ENCODE measurements at places on chromosomes 1 and 21. TPM values are rescaled to one million over a fixed set of nuclear protein-coding genes. Genes with fewer than 3 reads are reported as not detected.

ST6GALNAC3 gene
- 12.1 TPM for polyA plus RNA-seq

DNA sequence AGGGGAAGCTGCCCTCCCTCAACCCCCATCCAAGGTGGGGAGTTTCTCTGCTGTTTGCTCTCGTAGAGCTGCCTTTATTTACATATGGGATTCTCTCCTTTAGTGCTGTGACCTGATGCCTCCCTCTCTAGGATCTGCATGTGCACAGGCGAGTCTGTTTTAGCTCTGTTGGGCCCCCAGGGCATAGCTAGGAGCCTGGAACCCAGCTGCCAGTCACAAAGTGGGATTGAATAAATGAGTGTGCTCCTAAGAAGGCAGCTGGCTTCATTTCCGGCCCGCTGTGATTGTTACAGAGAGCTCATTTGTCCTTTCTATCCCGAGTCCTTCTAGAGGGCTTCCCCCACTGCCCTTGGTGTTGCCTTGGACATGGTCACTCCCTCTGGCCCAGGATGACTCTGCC, 176.6 kb downstream of the GRIK3 start:
- peak; percentile 85 for DNase-seq

- no peak for DNase-seq
These were observed 72.2 kb upstream of the DPT start for GRCh38 chr1:168801032-168801745.

DNA sequence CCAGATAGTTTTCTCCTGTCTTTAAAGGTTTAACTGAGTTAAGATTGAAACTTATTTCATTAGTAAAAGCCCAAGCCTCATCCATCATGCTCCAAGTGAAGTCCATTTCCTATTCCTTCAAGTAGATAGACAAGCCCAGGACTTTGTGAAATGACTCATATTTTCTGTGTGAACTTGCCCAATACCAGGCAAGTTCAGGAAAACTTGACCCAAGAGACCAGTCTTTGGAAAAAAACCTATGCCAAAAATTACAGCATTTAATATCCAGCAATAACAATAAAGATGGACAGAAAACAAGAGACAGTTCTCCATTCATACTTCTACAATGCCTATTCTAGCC, 405 bp upstream of the RAB29 start:
- no peak for DNase-seq

DNA sequence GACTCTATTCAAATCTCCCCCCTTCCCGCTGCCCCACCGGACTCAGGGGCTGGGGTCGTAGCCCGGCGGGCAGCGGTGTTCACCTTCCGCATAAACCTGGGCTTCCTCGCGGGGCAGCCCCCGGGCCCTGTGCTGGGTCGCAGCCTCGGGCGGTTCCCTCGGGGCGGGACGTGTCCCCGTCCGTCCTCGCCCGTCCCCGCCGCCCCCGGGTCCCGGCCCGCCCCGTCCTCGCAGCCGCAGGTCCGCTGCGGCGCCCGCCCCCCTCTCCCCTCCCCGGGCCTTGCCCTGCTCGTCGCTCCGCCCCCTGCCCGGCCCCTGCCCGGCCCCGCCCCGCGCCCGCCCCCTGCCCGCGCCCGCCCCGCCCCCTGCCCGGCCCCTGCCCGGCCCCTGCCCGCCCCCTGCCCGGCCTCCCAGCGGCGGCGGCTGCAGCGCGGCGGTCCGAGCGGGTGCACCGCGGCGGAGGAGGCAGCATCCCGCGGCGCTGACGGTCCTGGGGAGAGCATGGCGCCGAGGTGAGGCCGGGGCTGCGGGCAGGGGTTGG, at the start of gene COL18A1:
COL18A1 (plus strand) TSS at position 436 of the 541 bp plus-strand sequence; CDS start at position 502, 66 bp downstream.
- peak; percentile 98 for DNase-seq

GRCh38 chr1:74857676-74858075, 124.7 kb downstream of the TYW3 start:
- no peak for DNase-seq

DNA sequence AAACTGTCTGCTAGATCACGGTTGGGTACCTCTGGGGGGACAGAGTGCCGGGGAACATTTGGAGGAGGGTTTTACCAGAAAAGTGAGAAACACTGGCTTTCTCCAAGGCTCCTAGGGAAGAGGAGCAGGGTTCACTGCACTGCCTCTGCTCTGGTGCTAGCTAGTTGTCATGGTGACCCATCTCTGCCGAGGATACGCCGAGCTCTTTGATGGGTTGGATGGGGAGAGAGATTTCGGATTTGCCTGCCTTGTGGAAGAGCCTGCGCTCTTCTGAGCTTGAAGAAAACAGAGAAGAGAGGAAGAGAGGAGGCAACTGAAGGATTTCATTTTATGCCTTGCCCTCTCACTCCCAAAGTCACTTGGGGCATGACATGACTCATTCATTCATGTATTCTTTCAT, 92.1 kb downstream of the NAV1 start:
- DNase-seq = no peak

WDR77 gene
- polyA plus RNA-seq = 97.1 TPM

DNA sequence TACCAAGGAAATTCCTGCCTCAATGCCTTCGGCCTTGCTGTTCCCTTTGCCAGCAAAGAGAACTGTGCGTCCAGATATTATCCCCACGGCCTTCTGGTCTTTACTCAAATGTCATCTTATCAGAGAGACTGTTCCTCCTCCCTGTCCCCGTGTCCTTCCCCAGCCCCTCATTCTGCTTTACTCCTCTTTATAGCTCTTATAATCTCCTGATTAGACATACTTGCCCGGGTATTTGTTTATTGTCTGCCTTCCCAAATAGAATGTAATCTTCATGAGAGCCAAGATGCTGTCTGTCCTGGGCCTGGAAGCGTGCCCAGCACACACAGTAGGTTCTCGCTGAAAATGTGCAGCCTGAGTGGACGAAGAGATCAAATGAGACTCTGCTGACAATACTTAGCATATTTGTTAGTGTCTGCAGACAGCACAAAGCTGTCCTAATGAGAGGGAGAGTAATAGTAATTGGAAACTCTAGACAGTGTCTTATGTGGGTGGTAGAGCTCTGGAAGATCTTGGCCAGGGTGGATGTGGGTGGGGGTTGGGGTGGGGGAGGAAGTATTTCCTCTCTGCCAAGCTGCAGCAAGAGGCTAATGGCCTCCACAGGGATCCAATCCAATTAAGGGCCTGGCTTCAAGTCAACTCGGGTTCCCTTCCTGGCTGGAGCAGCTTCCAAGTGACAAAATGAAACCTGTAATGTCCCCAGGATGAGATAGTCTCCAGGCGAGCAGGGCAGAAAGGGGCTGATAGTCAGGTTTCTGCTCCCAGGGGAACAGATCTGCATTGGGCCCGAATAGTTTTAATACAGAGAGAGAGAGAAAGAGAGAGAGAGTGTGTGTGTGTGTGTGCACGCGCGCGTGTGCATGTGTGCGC, 9.5 kb upstream of the CLIC4 start:
- DNase-seq = peak; percentile 55

CHIA gene
- polyA plus RNA-seq = not detected

DNA sequence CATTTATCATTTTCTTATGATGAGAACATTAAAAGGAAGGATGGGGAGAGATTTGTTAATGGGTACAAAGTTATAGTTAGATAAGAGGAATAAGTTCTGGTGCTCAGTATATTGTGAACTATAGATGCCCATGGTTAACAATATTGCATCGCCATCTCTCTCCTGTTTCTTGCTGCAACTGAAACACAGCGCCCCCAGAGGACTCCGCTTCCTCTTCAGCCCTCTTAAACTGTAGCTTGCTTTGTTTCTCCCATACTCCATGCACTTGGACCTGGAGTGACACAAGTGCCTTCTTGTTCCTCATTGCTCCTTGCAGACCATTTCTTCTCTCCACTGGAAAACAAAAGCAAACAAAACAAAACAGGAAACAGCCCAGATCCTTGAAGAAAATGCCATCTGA, 70.1 kb upstream of the NTPCR start:
- peak; percentile 40 for DNase-seq
